ENCODE measurements at places on chromosomes 6 and 20. TPM values are rescaled to one million over a fixed set of nuclear protein-coding genes. Genes with fewer than 3 reads are reported as not detected.

GRCh38 chr6:13807696-13808095 lies 6.7 kb downstream of the MCUR1 start:
- no peak for DNase-seq
- H3K4me3 ChIP-seq: no peak overlapping the region
- no peaks in the 10 kb centered on the region for H3K27me3 ChIP-seq
- H3K36me3 ChIP-seq: peaks cover 5% of the 10 kb centered on the region

DNA sequence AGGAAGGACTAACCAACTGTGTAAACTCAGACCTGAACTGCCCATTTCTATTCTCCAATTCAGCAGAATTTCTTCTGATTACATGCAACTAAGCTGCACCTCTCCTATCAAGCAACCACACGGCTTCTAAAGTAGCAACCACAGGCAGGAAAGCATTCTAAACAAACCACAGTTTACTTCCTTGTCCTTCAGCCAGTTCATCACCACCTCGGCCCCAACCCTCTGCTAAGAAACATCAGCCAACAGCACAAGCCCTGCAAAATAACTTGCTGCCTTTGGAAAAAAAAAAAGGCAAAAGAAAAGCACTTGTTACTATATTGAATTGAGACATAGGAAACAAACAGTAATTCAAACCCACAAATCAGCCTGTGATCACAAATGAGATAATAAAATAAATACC lies 140.3 kb downstream of the NFATC2 start:
- peak overlapping the region; percentile 22 for H3K27ac ChIP-seq
- no peaks in the 10 kb centered on the region for H3K27me3 ChIP-seq
- H3K4me3 ChIP-seq: no peak overlapping the region
- peaks cover 33% of the 10 kb centered on the region for H3K36me3 ChIP-seq

- DNase-seq: no peak
- H3K27me3 ChIP-seq: no peaks in the 10 kb centered on the region
- H3K4me1 ChIP-seq: peaks cover 23% of the 10 kb centered on the region
- no peak overlapping the region for H3K27ac ChIP-seq
Measured at GRCh38 chr6:135567375-135568083, 70.0 kb upstream of the AHI1 start.

DNA sequence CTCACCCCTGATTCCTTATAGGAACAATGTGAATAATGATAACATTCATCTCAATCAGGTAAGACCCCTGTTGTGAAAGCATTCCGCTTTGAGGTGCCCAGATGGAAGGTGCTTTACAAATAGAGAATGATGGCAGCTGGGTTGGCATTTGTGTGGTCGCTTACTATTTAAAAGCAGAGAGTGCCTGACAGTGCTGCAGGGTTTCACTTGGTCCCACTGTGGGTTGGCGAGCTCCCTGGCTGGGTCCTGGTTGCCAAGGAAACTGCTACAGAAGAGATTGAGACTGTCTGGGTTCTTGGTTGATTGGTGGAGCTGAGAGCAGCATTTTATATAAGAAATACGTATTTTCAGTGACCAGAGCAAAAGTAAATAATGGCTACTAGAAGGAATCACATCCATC lies 207.2 kb upstream of the KCNQ5 start:
- H3K36me3 ChIP-seq: no peaks in the 10 kb centered on the region
- no peak for DNase-seq
- H3K4me3 ChIP-seq: no peak overlapping the region
- no peak overlapping the region for H3K27ac ChIP-seq
- no peaks in the 10 kb centered on the region for H3K27me3 ChIP-seq

DNA sequence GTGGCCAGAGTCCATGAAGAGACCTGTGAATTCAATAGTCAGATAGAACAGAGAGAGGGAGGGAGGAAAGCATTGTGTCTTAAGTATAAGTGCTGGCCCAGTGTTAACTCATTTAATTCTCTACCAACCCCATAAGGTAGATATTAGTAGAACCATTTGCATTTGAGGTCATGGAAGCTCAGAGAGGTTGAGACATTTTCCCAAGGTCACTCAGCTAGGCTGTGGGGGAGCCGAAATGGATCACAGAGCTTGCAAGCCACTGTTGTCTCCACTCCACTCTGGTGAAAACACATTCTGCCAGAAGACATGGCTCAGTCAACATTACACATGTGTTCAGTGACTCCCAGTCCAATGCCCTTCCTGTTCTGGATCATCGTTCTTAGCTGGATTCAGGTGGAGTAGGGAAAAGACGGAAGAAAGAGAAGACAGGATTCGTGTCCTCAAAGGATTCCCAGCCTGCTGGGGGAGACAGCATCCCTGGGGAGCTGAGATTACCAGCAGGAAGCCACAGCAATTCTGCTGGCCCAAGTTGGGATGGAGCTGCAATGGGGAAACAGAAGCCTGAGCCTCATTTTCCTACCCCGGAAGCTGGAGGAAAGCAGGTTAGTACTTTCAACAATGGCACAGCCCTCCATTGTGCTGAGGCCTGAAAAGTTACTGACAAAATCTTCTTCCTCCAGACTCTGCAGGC lies 27.0 kb upstream of the MDGA1 start:
- H3K4me1 ChIP-seq: no peaks in the 10 kb centered on the region
- no peak overlapping the region for H3K27ac ChIP-seq
- DNase-seq: no peak
- H3K36me3 ChIP-seq: no peaks in the 10 kb centered on the region
- no peaks in the 10 kb centered on the region for H3K27me3 ChIP-seq

DNA sequence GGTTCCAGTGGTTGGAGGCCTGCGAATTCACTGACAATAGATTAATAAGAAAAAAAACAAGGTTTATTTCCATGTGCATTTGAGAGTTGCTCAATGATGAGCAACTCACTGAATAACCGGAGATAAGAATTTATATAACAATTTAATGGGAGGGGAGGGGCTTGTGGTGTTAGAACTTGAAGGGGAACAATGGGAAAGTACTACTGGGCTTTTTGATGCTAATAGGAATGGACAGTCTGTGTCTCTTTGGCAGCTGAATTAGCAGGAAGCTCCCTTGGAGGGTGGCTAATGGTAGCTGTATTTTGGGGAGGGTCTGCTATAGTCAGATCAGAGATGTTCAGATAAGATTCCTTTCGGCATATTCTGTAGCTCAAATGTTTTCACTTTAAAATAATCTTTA lies 62.4 kb upstream of the GMDS start:
- no peaks in the 10 kb centered on the region for H3K27me3 ChIP-seq
- peaks cover 11% of the 10 kb centered on the region for H3K36me3 ChIP-seq
- H3K4me1 ChIP-seq: no peaks in the 10 kb centered on the region
- no peak for DNase-seq
- H3K27ac ChIP-seq: no peak overlapping the region

DNA sequence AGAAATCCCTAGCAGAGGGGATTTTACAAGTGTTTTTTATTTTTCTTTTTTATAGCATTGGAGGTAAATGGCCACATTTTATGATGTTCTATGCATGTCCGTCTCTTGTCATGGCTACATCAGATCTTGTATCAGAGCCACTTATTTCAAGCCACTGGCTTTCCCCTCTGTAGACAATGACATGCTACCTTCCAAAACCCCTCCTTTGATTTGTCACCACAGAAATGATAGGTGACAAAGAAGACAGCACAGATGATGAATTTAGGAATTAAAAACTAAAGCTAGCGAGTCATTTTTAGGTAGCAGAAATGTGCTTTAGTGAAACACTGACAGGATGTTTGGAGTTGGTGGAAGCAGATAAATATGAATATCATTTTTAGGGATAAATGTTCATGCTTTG lies 20.8 kb downstream of the PLCB1 start:
- no peaks in the 10 kb centered on the region for H3K27me3 ChIP-seq
- peaks cover 70% of the 10 kb centered on the region for H3K4me1 ChIP-seq
- no peak overlapping the region for H3K27ac ChIP-seq
- H3K4me3 ChIP-seq: no peak overlapping the region

DNA sequence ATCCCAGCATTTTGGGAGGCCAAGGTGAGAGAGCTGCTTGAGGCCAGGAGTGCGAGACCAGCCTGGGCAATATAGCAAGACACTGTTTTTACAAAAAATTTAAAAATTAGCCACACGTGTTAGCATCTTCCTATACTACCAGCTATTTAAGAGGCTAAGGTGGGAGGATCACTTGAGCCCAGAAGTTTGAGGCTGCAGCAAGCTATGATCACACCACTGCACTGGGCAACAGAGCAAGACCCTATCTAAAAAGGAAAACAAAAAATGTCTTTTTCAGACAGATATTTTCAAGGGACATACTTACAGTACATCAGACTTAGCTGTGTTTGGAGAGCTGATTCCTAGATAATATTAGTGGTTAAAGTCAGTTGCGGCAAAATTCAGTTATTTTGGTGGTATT lies 72.9 kb upstream of the XRN2 start:
- H3K4me3 ChIP-seq: no peak overlapping the region
- no peaks in the 10 kb centered on the region for H3K4me1 ChIP-seq
- DNase-seq: no peak
- no peak overlapping the region for H3K27ac ChIP-seq
- H3K36me3 ChIP-seq: peaks cover 62% of the 10 kb centered on the region

DNA sequence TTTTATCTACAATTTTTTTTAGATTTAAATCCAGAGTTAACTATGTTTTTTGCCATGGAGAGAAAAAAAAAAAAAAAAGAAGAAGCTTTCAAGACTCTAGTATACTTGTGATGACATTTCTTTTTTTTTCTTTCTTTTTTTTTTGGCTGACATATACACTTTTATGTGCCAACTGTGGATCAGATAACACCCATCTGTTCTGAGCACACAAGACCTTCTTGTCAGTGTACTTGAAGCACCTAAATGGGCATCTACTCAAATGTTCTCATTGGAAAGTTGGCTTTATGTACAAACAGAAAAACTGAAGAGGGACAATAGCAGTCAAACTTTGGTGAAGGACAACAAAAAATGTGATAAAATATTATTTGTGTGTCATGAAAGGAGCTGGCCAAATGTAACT lies 904.5 kb downstream of the GRIK2 start:
- no peak overlapping the region for H3K27ac ChIP-seq
- DNase-seq: no peak
- no peaks in the 10 kb centered on the region for H3K27me3 ChIP-seq
- H3K4me1 ChIP-seq: no peaks in the 10 kb centered on the region
- H3K4me3 ChIP-seq: no peak overlapping the region

DNA sequence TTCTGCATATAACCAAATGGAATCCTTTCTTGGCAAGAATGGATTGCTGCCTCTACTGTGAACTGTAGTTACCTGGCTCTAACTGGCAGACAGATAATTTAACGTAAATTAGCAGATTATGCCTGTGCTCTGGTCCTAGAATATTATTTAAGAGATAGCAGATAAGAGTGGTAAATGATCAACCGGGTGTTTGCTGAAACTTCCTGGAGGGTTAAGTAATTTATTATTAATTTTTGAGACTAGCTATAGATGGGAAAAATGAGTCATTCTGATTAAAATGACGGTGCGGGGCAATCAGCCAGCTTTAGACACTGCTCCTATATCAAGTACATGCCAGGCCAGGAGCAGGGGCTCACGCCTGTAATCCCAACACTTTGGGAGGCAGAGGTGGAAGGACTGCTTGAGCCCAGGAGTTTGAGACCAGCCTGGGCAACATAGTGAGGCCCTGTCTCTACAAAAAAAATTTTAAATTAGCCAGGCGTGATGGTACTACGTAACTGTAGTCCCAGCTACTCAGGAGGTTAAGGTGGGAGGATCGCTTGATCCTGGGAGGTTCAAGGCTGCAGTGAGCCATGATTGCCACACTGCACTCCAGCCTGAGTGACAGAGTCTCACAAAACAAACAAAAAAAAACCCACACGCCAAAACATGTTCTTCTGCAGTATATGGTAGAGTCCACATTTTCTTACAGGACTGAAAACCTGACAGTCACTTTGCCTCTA lies 22.6 kb downstream of the B4GALT5 start:
- peak overlapping the region; percentile 57 for H3K27ac ChIP-seq
- no peaks in the 10 kb centered on the region for H3K36me3 ChIP-seq
- H3K4me1 ChIP-seq: peaks cover 75% of the 10 kb centered on the region
- peak; percentile 76 for DNase-seq

- peaks cover 63% of the 10 kb centered on the region for H3K27me3 ChIP-seq
- H3K4me1 ChIP-seq: peaks cover 31% of the 10 kb centered on the region
- no peak for DNase-seq
- no peak overlapping the region for H3K4me3 ChIP-seq
Measured at GRCh38 chr6:149924206-149924932, 1.4 kb upstream of the RAET1G start.

GRCh38 chr6:25263657-25264056 lies 15.5 kb upstream of the CARMIL1 start:
- H3K4me3 ChIP-seq: no peak overlapping the region
- no peaks in the 10 kb centered on the region for H3K36me3 ChIP-seq
- no peak for DNase-seq
- H3K27ac ChIP-seq: no peak overlapping the region
- no peaks in the 10 kb centered on the region for H3K27me3 ChIP-seq

The COL21A1 gene
- total RNA-seq: not detected

- H3K36me3 ChIP-seq: no peaks in the 10 kb centered on the region
- H3K4me3 ChIP-seq: no peak overlapping the region
- no peak overlapping the region for H3K27ac ChIP-seq
- no peak for DNase-seq
- H3K27me3 ChIP-seq: no peaks in the 10 kb centered on the region
Measured at GRCh38 chr6:88298066-88298845, 132.1 kb upstream of the CNR1 start.

- H3K4me3 ChIP-seq: no peak overlapping the region
- H3K36me3 ChIP-seq: peaks cover 96% of the 10 kb centered on the region
- DNase-seq: no peak
- peaks cover 20% of the 10 kb centered on the region for H3K4me1 ChIP-seq
Measured at GRCh38 chr6:170360476-170360875, 53.9 kb downstream of the FAM120B start.

GRCh38 chr20:56974499-56975250 lies 291.8 kb downstream of the BMP7 start:
- H3K4me3 ChIP-seq: no peak overlapping the region
- no peaks in the 10 kb centered on the region for H3K36me3 ChIP-seq
- DNase-seq: peak; percentile 31

Data from stomach (tissue), 19 donors.